GM12878 (cell line): ENCODE measurements at places on chromosomes 12 and 14.

GRCh38 chr12:2797721-2798418, 3.1 kb downstream of the FKBP4 start:
- DNase-seq = no peak

DNA sequence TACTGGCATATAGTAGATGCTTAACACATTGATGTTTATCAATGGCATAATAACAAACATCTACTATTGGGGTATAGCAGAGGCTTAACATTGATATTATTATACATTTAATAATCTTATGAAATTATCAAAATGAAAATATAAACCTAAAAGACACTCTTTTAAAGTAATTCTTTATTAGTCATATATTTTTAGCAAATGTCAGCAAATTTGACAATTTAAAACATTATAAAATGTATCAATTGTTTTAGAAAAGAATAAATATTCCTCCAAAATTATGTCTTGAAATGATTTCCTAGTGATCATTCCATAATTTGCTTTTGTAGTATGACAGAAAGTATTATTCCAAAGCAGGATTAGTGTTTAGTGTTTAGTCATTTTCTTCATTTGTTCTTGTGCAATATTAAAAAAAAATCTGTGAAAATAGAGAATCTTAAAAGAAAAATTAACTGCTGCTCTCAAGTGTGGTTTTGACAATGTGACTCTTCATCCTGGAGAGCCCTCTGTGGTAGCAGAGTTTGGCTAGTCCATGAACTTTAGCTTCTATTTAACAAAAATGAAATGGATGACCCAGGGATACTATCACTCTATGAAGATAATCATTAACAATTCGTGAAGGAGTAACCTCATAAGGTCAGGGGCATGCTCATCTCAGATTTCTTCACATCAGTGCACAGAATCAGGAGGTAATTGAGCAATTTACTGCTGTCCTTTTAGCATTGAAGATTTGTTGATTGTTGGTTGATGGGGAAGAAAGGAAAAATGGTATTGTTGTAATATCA, 1018.5 kb downstream of the LRFN5 start:
- no peak for DNase-seq

DNA sequence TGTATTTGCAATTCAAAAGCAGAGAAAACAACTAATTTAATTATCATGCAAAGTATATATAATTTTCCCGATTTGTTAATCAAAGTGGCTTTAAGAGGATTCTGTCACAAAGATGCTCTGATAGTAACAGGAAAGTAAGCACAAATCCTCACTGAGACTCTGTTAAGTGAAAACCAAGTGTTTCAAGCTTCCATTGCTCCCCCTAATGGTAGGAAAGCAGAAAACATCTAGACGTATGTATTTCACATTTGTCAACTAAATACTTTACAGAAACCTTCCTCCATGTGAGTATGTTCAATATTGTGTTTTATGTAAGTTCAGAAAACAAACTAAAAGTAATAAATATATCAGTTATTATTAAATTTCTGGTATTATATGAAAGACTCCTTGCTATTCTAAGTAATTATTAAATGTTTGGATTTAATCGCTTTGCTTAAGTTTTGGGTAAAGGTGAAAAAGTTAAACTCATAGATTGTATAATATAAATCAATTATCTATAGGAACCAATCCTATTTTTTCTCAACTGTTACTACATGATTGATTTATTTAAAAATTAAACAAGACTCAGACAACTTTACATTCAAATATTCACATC, 1.5 kb upstream of the NTS start:
- no peak for DNase-seq

- no peak for DNase-seq
Observed at GRCh38 chr12:129393357-129393937, 510.4 kb downstream of the TMEM132D start.

DNA sequence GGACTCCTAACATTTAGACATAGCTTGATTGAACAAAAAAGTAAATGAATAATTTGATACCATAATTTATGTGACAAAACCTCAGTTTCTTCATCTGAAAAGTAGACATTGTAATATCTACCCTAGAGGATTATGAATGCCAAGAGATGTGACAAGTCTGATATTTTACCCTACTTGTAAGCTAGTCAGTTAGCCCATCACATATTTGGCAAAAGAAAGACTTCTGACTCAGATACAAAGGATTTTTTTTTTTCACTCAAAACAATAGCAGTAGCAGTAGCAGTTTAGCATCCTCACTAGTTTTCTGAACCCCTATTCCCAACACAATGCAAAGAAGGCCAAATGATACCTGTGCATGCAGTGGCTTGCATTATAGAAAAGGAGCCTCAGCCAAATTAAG, 377.3 kb upstream of the E2F7 start:
- no peak for DNase-seq

GRCh38 chr12:131456301-131457027, 254.4 kb upstream of the SFSWAP start:
- DNase-seq = no peak

GRCh38 chr12:93723568-93723930, 46.4 kb downstream of the CRADD start:
- no peak for DNase-seq

- DNase-seq = no peak
Observed at GRCh38 chr12:94872971-94873733, 130.3 kb downstream of the NDUFA12 start.

GRCh38 chr12:124442772-124443445, 124.5 kb downstream of the NCOR2 start:
- no peak for DNase-seq

- DNase-seq = no peak
Observed at GRCh38 chr12:82299319-82300025, 58.7 kb downstream of the CCDC59 start.

DNA sequence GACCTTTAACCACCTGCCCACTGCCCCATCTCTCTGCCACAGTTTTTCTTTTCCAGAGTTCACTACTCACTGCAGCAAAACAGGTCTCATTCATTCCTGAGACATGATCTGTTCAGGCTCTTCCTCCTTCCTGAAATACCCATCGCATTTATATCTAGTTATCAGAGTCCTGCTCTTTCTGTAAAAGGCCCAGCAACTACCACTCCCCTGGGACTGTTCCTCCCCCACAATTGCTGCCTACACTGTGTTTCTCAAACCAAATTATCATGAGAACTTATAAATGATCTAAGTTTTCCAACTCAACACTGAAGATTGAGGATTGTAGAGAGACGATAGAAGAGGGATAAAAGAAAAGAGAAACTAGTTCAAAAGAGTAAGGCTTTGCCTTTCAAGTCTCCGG, 40.8 kb upstream of the EPS8 start:
- DNase-seq = no peak

- DNase-seq = no peak
Observed at GRCh38 chr14:91996948-91997371, 42.9 kb downstream of the TRIP11 start.

- no peak for DNase-seq
Observed at GRCh38 chr12:122155705-122156104, 18.3 kb downstream of the IL31 start.

DNA sequence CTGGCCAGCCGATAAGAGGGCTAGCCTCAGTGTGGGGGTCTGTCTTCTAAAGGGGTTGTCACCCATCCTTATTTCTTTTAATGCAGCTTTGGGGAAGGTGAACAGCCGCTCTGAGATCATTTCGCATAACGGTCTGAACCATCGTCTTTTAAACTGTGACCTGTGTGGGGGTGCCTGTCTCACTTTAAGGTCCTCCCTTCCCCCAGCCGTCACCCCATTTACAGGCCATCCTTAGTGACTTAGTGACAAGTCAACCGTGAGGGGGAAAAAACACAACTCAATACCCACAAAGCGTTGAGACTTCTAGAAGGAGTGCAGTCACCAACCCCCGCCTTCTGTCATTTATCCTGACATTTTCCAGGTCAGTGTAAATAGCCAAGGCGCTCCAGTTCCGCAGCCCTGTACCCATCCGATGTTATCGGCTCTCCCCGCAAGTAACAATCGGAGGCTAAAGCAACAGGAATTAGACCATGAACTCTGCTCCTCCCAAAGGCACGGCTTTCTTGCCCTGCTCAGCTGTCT, 505 bp upstream of the DENND5B start:
- no peak for DNase-seq

- DNase-seq = no peak
Observed at GRCh38 chr14:41549282-41549681, 57.4 kb upstream of the LRFN5 start.

GRCh38 chr12:71655495-71655894, 8.2 kb downstream of the ZFC3H1 start:
- DNase-seq = no peak
